C1 segment of cervical spinal cord (tissue), 14 donors: ENCODE measurements at places on chromosomes 1 and 21.
A peak's percentile ranks its signal among the peaks of the same experiment; 100 is the strongest.

DNA sequence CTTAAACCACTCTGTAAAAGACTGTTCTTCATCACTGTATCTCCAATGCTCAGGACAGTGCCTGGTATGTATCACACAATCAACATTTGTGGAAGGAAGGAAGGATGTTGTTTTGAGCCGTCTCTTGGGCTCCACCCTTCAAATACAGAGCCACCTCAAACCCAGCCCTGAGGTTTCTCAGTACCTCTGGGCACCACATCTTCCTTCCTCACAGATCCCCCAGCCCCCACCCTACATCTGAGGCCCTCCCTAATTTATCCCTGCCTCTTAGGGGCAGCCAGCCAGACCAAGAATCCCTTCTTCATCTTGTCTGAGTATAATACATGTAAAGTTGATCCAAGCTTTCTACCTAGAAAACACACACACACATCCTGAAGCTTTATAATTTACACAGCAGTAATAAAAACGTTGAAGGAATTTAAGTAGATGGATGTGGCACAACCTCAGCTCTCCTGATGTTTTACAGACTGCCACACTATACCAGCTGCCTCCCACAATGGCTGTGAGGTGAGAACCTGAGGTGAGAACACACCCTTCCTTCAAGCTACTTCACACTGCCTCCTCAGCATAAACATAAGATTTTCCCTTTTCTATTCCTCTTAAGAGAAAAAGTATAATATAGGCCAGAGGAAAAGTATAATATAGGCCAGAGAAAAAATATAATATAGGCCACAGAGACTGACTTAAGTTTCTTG is 48.5 kb downstream of the CDC7 start:
- no peak for DNase-seq

GRCh38 chr21:33949516-33950430 is 34.2 kb upstream of the ATP5PO start:
- no peak for DNase-seq

DNA sequence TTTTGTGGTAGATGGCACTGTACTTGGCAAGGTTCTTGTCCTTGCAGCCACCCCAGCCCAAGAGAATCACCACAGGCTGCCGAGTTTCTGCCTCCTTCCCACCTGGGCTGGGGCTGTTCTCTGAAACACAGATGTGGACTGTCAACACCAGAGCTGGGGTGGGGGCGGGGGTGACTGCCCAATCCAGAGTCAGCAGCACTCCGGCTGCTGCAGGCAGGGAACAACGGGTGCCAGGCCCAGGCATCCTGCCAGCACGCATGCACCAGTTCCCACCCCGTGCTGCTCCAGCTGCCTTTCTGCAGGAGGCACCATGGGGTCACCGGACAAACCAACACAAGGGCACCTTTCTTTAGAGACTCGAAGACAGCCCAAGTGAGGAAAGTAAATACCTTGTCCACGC is 14.1 kb downstream of the TMEM53 start:
- DNase-seq = peak; percentile 64

GRCh38 chr1:153217212-153217611 is at the start of gene PRR9:
Gene PRR9, plus strand, starts transcription at chr1:153217584. Its CDS starts 561 bp downstream, at chr1:153218145.
- DNase-seq = no peak

DNA sequence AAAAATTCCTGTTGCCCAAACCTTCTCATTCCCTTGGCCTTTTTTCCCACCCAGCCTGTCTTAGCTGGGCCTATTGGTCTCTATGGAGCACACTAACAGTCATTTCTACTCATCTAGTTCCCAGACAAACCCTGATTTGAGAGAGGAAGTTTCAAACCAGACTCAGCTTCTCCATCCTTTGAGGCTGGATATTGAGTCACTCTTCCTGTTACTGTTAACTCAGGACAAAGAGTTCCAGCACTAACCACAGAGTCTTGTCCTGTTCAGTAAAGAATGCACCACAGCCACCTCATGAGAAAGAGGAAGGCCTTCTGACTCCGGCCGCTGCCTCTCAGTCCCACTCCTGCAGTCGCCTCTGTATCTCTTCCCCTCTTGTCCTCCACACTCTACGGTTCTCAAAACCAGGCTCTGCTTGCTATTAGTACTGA is 137.8 kb downstream of the PTPRC start:
- peak; percentile 16 for DNase-seq

DNA sequence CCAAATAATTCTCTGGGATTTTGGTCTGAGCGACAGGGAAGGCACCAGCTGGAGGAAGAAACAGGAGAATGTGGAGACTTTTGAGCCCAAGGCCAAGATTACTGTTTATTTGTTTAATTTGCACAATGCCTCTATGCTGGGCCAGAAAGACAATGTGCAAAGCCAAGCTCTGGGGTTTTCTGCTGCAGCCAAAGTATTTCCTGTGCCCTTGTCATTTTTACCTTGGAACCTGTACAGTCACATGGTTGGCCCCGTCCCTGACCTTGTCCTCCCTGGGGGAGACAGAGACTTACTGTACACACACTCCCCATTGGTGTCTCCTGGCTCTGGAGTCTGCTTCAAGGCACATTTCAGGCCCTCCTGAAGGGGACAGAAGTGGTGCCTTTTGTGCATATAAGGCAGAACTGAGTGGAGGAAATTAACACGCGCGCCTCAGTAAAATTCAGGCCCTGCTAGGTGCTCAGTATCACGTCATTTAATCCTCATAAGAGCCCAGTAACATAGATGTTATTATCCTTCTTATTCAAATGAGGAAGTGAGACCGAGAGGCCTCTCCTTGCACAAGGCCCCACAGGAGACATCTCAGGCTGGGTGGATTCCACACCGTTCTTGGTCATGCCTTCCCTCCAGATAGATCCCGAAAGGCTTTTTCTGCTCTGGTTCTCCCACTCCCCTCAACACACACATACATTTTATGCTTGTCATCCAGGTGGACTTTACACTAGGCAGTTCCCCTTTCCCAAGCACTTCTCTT is 21.1 kb downstream of the C1orf115 start:
- DNase-seq = no peak
